ENCODE measurements at places on chromosomes 12 and 14. TPM values are rescaled to one million over a fixed set of nuclear protein-coding genes. Genes with fewer than 3 reads are reported as not detected.

Gene CD69
- 545 TPM for total RNA-seq

- DNase-seq = no peak
Observed at GRCh38 chr12:61213646-61214045, 1046.6 kb upstream of the USP15 start.

DNA sequence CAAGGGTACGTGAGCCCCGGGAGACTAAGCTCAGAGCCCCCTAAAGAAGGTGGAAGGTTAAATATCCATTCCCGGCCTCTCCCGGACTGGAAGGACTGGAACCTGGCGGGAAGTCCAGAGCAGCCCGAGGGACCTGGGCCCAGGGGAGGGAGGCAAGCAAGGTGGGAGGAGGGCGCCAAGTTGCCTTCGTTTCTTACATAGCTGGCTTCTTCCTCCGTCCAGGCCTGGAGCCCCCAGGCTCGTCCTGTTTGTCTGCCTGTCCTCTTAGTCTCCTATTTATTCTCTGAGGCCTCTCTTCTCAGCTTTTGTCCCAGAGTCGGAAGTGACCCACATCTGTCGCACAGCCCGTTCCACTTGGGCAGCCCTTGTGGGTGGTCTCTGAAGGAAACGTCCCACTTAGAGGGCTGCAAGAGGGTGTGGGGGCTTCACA, 745 bp downstream of the PCK2 start:
- peak; percentile 25 for DNase-seq

Gene MEG3
- total RNA-seq = 22.4 TPM

DNA sequence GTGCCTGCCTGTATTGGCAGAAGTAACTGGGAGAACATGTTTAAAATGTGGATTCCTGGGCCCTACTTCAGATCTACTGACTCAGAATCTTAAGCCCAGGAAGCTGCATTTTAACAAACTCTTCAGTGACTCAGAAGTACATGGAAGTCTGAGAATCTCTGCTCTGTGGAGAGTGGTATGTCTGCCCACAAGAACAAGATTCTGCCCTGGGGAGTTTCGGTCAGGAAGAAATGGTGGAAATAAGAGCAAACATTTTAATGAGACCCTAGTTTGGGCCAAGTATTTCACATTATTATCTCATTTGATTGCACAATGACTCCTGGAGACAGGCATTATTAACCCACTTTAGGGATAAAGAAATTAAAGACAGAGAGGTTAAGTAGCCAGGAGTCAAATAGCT, 8.2 kb downstream of the ALDH1L2 start:
- no peak for DNase-seq

DNA sequence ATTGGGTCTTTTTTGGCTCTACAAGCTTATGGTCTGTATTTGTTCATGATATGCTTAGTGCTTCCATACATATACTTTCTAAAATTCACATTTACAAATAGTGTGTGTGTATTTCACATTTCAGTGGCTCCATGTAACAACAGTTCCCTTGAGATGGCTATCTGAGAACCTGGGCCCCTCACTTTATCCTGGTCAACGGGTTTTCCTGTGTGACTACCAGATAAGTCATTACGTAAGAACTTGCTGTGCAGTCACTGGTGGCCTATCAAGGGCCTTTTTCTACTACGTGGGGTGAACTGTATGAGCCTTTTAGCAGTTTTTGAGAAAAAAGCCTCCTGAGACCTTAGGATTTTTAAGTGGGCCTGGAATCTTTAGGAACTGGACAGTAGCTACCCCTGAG, 454.1 kb downstream of the PCNX1 start:
- no peak for DNase-seq

Gene COX8C
- not detected for total RNA-seq

Gene EGLN3
- total RNA-seq = 9.4 TPM
